ENCODE measurements at places on chromosomes 1 and 21.

GRCh38 chr21:34846601-34847112, 177.9 kb downstream of the CLIC6 start:
- DNase-seq: no peak

DNA sequence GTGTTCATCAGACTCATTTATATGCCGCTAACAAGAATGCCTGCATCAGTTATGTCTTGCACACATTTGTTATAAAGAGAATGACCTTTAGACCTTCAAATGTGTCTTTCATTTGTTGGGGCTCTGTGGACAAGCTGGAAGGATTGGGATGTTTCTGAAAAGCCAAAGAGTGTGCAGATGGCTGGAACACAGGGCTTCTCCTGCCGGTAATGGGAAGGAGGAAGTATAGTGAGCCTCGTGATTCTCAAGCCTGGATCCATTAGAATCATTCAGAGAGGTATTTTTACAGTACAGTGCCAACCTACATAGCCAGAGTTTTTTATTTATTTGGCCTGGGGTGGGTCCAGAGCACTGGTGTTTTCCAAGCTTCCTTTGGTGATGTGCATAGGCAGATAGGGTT, 40.6 kb upstream of the ATP1A1 start:
- no peak for DNase-seq

DNA sequence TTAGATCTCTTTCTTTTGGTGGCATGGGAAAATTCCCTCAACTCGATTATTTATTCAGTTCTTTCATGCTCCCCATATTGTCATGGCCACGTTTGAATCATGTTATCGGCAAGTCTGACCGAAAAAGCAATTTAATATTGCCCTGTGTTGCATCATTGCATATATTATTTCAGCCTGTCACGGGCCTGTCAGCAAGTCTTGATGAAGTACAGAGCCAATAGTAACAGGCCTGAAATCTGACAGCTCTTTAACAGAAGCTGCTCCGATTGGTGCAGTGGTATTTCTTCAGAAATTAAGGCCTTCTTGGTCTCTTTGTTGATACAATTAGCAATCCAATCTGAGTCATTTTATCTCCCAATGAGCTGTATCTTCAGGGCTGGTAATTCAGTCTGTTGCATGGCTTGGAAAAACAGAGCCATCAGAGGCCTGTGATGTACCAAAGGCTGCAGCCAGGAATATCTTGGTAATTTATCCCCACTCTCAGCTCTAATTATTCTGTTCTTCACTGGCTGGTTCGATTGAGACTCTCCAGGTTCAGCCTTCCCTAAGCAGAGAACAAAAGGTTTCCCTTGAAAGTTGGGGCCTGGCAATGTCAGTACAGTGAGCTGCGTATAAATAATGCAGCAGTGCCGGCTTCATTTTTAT, 149.5 kb downstream of the FGGY start:
- DNase-seq: no peak

DNA sequence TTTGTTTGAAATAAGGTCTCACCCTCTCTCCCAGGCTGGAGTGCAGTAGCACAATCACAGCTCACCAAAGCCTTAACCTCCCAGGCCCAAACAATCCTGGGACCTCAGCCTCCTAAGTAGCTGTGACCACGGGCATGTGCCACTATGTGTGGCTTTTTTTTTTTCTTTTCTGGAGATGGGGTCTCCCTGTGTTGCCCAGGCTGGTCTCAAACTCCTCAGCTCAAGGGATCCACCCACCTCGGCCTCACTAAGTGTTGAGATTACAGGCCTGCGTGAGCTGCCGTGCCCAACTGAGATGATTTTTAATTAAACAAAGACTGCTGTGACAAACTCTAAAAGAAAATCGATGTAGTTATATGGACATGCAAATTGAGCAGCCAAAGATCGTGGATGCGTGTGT, 768.4 kb upstream of the ADGRL2 start:
- no peak for DNase-seq

DNA sequence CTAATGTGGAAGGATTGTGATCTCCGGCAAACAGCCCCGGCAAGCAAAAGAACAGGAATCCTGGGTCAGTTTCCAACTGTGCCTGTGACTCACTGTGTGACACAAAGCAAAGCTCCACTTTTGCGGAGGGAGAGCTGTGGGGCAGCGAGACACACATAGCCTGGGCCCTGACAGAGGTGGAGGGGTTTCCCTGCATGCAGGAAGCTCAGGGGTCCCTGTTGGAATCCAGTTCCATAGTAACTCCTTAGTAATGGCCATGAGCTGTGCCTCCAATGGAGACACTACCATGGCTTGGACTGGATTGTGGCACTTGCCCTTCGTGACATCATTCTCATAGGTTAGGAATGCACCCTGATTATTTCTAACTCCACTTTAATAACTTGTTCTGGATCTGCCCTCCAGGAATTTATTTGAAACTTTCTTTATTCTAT, 47.0 kb upstream of the ATF3 start:
- no peak for DNase-seq

GRCh38 chr1:1293263-1294249, 13.3 kb downstream of the SCNN1D start:
- no peak for DNase-seq

GRCh38 chr1:113276507-113276906, 113.8 kb upstream of the MAGI3 start:
- DNase-seq: no peak

Measured in hematopoietic multipotent progenitor cell (in vitro differentiated cells).